T-helper 22 cell (primary cell): ENCODE measurements at places on chromosomes 6 and 20.
A peak's percentile ranks its signal among the peaks of the same experiment; 100 is the strongest.

- DNase-seq: no peak
Observed at GRCh38 chr6:149318581-149319286, 1.2 kb downstream of the TAB2 start.

- DNase-seq: no peak
Observed at GRCh38 chr6:44061375-44062104, 65.7 kb downstream of the MRPL14 start.

DNA sequence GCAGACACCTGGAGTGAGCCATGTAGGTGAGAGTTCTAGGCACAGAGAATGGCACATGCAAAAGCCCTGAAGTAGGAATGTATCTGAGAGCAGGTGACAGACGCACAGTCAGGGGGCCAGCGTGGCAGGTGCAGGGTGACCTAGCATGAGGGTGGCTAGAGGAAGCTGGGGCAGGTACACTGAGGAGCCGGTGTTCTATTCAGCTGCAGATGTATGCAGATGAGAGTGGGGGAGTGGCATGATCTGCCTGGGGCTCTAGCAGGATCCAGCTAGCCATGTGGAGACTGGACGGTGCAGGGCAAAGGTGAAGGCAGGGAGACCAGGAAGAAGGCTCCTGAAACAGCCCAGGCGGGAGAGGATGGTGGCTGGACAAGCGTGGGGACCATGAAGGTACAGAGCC, 10.7 kb downstream of the PEDS1 start:
- no peak for DNase-seq

- DNase-seq: no peak
Observed at GRCh38 chr6:151084275-151084674, 155.5 kb upstream of the AKAP12 start.

- no peak for DNase-seq
Observed at GRCh38 chr6:157649311-157650260, 173.5 kb upstream of the SNX9 start.

DNA sequence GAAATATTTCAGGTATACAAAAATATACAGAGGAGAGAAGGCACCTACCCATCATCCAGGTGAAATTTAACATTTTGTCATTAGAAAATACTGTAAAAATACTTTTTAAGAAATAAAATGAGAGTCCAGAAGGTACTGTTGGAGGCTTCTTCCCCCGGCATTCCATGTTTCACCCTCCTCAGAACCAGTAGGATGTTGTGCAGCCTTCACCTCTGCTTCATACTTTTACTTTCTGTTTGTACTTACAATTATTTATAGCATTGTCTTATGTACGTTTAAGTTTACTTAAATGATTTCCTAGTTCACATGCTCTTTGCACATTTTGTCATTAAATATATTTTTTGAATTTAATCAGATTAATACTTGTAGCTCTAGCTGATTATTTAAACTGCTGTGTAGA, 30.9 kb downstream of the TMEM200A start:
- DNase-seq: no peak

GRCh38 chr6:147909640-147910039, 401.1 kb downstream of the SAMD5 start:
- DNase-seq: no peak

DNA sequence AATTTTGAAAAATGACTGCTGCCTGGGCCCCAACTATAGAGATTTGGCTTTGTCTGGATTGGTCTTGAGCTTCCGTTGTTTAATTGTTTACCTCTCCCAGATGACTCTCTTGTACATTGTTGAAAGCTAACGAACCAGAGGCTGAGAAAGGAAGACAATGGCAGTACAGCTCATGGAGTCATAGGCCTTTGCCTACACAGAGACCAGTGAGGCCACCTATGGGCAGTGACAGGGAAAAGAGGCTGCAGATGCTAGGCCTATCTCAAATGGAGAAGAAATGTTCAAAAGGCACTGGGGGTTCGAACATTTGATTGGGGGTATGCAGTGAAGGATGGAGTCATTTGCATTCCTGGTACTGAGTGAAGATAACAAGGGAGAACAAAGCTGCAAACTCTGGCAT, 29.1 kb downstream of the OPN5 start:
- DNase-seq: no peak

- no peak for DNase-seq
Observed at GRCh38 chr20:5836569-5836968, 86.4 kb downstream of the SHLD1 start.

GRCh38 chr20:62795023-62795761, 1.1 kb upstream of the MRGBP start:
- peak; percentile 39 for DNase-seq

GRCh38 chr6:22886650-22887581, 317.6 kb downstream of the HDGFL1 start:
- DNase-seq: no peak

- DNase-seq: no peak
Observed at GRCh38 chr20:45629496-45630100, at the start of gene WFDC10A. TSS of gene WFDC10A (plus strand) at chr20:45629739. CDS start at chr20:45629814, 75 bp downstream.

DNA sequence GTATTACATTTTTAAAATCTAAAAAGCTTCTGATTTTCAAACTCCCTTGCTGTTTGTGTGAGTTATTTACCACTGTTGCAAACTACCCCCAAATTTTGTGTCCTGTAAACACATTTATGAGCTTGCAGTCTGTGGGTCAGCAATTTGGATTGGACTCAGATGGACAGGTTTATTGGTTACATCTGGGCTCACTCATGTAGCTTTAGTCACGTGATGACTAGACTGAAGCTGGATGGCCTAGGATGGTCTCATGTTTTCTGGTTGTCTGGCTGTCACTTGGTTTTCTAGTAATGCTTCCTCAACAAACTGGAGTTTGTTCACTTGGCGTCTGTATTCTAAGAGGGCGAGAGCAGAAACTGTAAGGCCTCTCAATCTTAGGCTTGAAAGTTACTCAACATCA, 12.2 kb upstream of the C6orf58 start:
- no peak for DNase-seq

DNA sequence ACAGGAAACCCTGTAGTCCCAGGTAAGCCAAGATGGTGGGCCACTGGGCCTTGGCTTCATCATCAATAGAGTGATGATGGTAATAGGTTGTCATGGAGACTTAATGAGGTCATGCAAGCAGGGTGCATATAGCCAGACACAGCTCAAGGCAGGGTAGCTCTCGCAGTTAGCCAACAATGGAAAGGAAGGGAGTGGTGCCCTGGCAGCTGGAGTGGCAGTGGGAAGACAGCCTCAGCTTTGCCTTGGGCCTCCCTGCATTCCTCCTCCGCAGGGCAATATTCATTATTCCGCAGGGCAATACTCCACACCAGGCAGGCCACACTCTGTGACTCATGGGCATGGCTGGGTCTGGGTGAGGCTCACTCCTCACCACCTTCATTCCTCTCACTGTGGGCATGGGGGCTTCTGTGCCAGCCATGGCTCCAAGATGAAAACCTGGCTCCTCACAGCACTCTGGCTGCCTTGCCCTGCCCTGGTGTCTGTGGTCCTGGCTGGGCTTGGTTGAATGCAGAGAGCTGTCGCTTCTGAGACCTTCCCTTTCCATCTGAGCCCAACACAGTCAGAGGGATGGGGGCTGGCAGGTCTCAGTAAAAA, 163.1 kb upstream of the PMEPA1 start:
- no peak for DNase-seq

DNA sequence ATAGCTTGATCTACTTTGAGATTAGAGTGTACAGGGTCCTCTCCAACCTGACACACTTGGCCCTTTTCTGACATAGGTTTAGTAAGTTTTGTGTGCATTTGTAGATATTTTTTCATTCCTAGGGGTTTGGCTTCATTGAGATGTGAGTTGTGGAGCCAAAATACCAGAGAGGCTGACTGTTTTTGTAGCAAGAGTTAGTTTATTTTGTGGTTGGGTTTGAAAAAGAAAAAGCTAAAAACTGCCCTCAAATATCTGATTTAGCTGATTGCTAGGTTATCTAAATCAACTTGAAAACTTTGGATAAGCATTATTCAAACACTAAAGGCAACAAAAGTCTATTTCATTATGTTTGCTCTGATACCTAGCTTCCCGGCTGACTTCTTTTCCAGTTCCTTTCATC, 164.7 kb upstream of the CENPW start:
- DNase-seq: no peak

DNA sequence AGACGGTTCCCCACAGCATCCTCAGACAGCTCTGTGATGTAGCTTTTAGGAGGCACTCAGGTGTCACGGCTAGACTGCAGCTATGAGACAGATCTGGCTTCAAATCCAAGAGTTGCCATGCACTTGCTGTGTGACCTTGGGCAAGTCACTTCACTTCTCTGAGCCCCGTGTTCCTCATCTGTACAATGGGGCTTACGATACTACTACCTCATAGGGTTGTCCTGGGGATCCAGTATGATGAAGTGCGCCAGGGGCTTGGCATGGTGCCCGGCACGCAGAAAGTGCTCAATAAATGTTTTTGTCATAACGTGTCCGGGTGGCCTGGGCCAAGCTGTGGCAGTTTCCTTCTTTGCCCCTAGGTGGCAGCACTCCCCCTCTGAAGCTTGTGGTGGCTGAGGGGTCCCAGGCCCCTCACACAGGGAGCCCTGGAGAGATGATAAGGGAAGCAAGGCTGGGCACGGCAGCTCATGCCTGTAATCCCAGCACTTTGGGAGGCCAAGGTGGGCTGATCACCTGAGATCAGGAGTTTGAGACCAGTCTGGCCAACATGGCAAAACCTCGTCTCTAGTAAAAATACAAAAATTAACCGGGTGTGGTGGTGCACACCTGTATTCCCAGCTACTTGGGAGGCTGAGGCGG, 19.1 kb upstream of the CHMP4B start:
- no peak for DNase-seq

GRCh38 chr20:47724910-47725247, 60.4 kb downstream of the SULF2 start:
- DNase-seq: no peak

- DNase-seq: no peak
Observed at GRCh38 chr6:111625461-111626391, 20.0 kb upstream of the TRAF3IP2 start.

- DNase-seq: no peak
Observed at GRCh38 chr20:33609504-33609903, 52.6 kb upstream of the C20orf144 start.

GRCh38 chr20:46435146-46435545, 28.7 kb upstream of the ELMO2 start:
- no peak for DNase-seq

DNA sequence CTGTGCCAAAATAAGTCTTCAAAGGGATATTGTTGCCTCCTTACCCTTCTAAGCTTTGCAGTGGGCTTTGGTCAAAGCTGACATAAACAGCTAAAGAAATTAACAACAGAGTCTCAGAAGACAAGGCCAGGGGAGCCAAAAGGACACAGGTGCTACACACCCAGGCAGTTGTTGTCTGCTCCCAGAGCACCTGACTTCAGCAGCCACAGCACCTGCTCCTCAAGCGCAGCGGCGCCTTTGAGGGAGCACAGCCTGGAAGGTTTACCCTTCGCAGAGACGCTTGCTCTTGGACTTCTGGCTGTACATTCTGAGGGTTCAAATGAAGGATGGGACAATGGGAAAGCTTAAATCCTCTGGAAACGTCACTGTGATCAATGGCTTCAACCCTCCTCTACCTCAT, 16.6 kb downstream of the B4GALT5 start:
- no peak for DNase-seq

GRCh38 chr6:113315879-113316278, 541.3 kb upstream of the MARCKS start:
- no peak for DNase-seq

DNA sequence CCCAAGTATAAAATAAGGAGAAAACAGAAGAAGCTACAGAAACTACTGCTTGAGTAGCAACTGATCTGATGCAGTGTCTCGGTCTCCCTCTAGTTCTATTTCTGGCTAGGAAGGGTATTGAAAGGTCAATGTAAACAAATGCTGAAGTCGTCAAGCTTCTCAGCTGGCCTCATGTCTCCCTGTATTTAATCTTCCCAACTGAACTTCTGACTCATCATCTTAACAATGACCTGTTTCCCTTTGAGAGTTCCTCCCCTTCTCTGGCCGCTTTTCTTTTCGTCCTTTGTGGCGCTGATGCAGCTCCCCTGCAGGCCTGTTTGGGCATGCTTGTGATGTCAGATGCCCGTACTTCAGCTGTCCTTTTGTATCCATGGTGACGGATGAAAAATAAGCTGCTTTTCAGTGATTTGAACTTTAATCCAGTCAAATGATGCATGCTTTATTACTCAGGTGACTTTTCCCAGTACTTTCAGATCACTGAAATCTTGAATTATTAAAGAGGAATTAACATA, 7.8 kb upstream of the LCA5 start:
- no peak for DNase-seq

- DNase-seq: no peak
Observed at GRCh38 chr6:118899948-118900347, 6.0 kb downstream of the ASF1A start.

DNA sequence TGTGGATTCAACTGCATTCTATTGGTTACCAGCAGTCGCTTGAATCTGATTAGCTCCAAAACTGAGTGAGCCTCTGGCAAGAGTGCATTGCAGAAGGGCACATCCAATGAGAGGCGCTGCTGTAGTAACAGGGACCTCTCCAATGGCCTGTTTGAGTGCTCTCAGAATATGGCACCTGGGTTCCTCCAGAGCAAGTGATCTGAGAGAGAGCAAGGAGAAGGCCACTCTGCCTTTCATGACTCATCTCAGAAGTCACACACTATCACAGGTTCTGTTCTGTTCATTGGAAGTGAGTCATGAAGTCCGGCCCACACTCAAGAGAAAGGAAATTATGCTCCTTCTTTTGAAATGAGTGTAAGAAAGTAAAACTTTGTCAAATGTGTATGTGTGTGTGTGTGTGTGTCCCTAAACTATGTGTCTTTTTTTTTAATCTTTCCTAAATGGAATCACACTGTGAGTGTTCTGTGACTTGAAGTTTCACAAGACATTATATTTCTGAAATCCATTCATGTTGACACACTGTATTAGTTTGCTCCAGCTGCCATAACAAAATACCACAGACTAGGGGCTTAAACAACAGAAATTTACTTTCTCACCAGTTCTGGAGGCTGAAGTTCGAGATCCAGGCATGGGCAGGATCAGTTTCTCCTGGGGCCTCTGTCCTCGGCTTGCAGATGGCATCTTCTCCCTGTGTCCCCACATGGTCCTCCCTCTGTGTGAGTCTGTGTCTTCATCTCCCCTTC, 138.3 kb upstream of the CDYL start:
- DNase-seq: no peak

DNA sequence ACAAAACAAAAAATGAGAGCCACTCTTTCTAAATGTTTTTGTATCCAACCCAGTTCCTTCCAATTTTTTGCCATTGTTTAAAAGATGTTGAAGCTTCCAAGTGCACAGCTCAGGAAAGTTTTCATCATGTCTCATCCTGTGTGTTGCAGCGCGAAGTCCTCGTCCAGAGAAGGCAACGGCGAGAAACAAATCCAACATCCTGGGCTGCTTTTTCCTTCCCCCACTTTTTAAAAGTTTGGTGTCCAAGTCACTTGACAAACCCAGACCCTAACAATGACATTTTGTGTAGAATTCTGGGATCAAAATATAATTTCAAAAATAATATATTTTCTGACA, 92.3 kb downstream of the ANKRD60 start:
- no peak for DNase-seq

- DNase-seq: no peak
Observed at GRCh38 chr6:16947375-16948015, 154.4 kb upstream of the STMND1 start.

- no peak for DNase-seq
Observed at GRCh38 chr6:145489583-145489982, 245.7 kb downstream of the EPM2A start.

- DNase-seq: no peak
Observed at GRCh38 chr6:106546691-106547414, 82.4 kb downstream of the RTN4IP1 start.

- no peak for DNase-seq
Observed at GRCh38 chr20:14404515-14404914, 67.1 kb upstream of the FLRT3 start.

- no peak for DNase-seq
Observed at GRCh38 chr20:51594236-51595057, 51.9 kb upstream of the NFATC2 start.
